Activated CD8-positive, alpha-beta memory T cell treated with anti-CD3 and anti-CD28 coated beads for 36 hours (primary cell): ENCODE measurements at places on chromosomes 7 and 10. TPM values are rescaled to one million over a fixed set of nuclear protein-coding genes. Genes with fewer than 3 reads are reported as not detected.

The MMD2 gene
- total RNA-seq = not detected

The CABCOCO1 gene
- not detected for total RNA-seq

The MMP21 gene
- not detected for total RNA-seq

The SPDYE5 gene
- total RNA-seq = not detected

The HOXA7 gene
- total RNA-seq = not detected

The NOS3 gene
- 9.1 TPM for total RNA-seq

The PRTFDC1 gene
- 1.7 TPM for total RNA-seq

The SOSTDC1 gene
- total RNA-seq = not detected

The XPNPEP1 gene
- 77.0 TPM for total RNA-seq

The MMS19 gene
- total RNA-seq = 98.0 TPM

The PODXL gene
- total RNA-seq = 1.3 TPM

The NKX2-3 gene
- not detected for total RNA-seq

The RADIL gene
- 0.17 TPM for total RNA-seq

The OR2A1 gene
- not detected for total RNA-seq

The FXYD4 gene
- not detected for total RNA-seq

The CLCN1 gene
- total RNA-seq = not detected

The TMEM176A gene
- total RNA-seq = not detected

The SFRP4 gene
- not detected for total RNA-seq

The TMEM140 gene
- total RNA-seq = 3.0 TPM

The GNAI1 gene
- total RNA-seq = 0.57 TPM

The KEL gene
- total RNA-seq = 0.10 TPM

The YAE1 gene
- total RNA-seq = 14.2 TPM

The CTAGE6 gene
- 0.36 TPM for total RNA-seq

The PIK3AP1 gene
- 8.4 TPM for total RNA-seq

The IGF2BP3 gene
- total RNA-seq = 0.04 TPM

The DYDC1 gene
- total RNA-seq = not detected

The EBF3 gene
- not detected for total RNA-seq

The OR6V1 gene
- not detected for total RNA-seq

The CDK6 gene
- 236 TPM for total RNA-seq

The TMEM273 gene
- 78.7 TPM for total RNA-seq

The CLRN3 gene
- not detected for total RNA-seq

The TPK1 gene
- 20.4 TPM for total RNA-seq

The PRSS37 gene
- not detected for total RNA-seq

The PALD1 gene
- 0.46 TPM for total RNA-seq

The MET gene
- total RNA-seq = 2.4 TPM

The AQP1 gene
- 0.38 TPM for total RNA-seq

The EPO gene
- total RNA-seq = not detected

The FAM25A gene
- total RNA-seq = not detected

The TRUB1 gene
- 17.6 TPM for total RNA-seq

The HIP1 gene
- 5.7 TPM for total RNA-seq

The TAS2R41 gene
- total RNA-seq = not detected

The SAMD9L gene
- 4.8 TPM for total RNA-seq

The PKD1L1 gene
- total RNA-seq = 0.08 TPM

The SPDYE1 gene
- not detected for total RNA-seq

The HMX2 gene
- not detected for total RNA-seq

The GJD4 gene
- not detected for total RNA-seq

The CPA2 gene
- not detected for total RNA-seq

The CDC14C gene
- total RNA-seq = not detected

The OPN1SW gene
- total RNA-seq = not detected

The AVPI1 gene
- total RNA-seq = 3.0 TPM

The RAMP3 gene
- total RNA-seq = not detected

The PLAU gene
- total RNA-seq = 0.38 TPM

The MUC12 gene
- total RNA-seq = not detected

The ASIC3 gene
- 2.9 TPM for total RNA-seq

The RELN gene
- total RNA-seq = not detected

The GAD2 gene
- total RNA-seq = not detected

The TMEM26 gene
- total RNA-seq = not detected

The IL2RA gene
- 1,215 TPM for total RNA-seq

The RAPGEF5 gene
- total RNA-seq = 0.80 TPM

The CCDC136 gene
- total RNA-seq = 9.9 TPM
